ENCODE measurements at places on chromosomes 6 and 20.
A peak's percentile ranks its signal among the peaks of the same experiment; 100 is the strongest.

DNA sequence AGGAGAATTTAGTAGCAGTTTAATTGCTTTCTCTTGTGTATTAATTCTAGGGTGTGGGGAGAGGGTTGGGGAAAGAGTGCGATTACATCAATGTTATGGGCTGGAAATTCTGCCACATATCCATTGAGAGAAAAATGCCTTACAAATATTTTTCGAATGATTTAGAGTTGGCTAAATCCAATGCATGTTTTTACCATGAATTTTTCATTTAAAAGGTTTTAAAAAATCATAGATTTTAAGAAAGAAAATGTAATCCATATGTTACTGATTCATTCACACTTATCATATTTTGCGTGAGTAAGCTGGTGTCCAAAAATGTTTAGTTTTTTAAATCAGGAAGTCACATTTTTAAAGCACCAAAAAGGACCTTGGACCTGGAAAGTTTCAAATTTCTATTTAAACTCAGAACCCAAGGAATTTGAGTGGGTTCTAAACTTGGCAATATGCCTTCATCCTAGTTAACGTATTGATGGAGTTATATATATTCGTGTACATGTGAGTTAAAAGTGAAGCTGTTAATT, 627.4 kb upstream of the CITED2 start:
- no peak for DNase-seq

DNA sequence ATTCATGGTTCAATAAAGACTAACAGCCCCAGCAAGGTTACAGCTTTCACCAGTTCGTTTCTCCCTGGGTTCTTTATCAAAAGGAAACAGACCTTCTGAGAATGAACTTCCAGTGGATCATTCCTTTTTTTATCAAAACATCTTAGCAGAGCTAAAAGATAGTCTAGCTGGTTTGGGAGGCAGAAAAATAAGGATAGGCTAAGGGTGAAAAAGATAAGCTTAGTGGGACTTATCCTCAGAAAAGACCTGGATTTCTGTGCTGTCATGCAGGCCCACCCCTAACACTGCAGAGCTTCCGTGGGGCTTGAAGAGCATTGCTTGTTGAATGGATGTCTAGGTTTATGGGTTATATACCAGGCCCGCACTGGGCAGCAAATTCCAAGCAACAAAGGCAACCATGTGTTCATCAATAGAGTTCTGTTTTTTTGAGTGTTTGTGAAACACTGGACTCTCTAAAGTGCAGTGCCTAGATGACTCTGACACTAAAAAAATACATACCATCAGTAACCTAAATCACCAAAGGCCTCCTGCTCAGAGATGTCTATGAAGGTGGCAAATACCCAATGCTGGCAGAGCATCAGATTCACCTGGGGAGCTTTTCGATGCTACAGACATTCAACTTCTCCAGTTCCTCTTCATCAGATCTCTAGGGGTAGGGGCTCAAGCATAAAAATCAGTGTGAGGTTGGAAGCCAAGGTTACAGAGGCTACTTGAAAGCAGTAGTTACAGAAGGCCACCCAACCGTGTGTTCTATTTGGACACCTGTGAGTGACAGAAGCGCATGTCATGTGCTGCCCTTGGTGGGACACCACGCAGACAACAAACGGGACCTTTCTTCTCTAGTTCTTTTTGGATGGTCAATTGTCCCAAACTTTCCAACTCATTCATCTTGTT, 53.0 kb downstream of the TNFAIP3 start:
- DNase-seq: no peak

DNA sequence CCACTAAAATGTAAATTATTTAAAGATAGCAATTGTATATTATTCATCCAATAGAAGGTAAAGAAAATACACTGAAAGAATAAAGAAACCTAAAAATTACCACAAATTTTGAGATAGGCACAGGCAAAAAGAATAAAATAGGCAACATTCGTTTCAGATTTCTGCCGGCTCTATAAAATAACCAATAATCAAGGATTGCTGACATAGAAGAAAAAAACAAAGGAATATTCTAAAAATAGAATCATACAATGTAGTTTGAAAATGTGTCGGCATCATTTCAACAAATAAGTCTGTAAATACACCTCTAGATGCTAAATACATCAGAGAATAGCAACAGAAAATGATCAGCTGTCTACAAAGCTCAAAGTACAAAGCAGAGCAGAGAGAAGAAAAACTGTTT, 973.3 kb downstream of the EPHA7 start:
- DNase-seq: no peak

DNA sequence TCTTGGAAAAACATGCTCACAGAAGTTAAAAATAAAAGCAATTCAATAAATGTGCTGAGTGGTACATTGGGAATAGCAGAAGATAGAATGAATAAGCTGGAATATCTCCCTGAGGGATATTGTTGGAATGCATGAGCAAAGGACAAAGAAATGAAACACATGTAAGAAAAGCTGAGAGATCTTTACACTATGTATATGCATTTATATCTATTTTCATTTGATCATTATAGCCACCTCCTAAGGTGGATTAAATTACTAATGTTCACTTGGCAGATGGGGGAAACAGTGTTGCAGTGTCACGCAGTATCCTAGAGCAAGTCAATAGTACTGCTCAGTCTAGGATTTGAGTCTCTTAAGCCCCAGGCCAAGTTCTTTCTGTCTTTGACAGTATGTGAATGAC, 542.0 kb upstream of the MARCKS start:
- no peak for DNase-seq

DNA sequence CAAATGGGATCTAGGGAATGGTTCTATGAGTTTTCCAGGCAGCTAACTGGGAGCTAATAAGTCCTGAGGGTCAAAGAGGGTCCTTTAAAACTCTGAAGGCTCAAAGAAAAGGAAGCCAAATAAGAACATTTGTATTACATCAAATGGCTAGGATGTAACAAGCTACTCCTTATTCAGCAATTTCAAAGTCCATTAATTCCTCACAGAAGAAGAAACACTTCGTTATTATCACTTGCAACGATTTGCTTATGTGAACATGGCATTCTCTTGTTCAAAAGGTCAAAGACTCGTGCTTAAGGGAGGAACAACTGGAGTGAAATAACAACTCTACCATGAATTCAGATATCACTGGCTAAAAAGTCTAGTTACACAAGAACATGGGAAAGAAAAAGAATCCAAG, 70.8 kb upstream of the FBXO30 start:
- DNase-seq: no peak

DNA sequence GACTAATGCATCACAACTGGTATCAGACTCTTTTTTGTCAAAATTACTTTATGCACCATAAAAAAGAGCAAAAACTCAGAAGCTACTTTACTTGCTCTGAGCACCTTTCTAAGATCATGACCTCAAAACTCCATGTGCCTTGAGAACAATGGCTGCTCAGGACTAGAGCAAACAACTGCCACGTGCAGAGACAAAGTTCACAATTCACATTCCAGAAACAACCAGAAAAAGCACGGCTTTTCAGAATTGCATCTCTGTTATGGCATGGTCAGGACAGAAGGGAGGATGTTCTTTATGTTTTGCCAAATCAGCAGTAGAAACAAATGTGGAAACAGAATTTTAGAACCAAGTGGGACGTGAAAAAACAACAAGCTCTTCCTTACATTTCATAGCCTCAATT, 70.5 kb downstream of the CNKSR3 start:
- no peak for DNase-seq

DNA sequence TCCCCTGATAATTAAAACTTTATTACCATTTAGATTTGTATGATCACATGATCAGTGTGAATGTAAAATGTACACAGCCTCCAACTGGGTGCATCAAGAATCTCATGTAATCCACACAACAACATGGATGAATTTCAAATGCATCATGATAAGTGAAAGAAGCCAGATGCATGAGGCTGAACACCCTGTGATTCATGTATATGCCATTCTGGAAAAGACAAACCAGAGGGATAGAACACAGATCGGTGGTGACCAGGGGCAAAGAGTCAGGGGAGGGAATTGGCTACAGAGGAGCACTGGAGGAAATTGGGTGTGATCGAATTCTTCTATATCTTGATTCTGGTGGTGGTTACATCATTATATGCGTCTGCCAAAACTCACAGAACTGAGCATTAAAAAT, 170.7 kb upstream of the SLC24A3 start:
- no peak for DNase-seq

GRCh38 chr20:62734881-62735280, 26.2 kb downstream of the NTSR1 start:
- no peak for DNase-seq

DNA sequence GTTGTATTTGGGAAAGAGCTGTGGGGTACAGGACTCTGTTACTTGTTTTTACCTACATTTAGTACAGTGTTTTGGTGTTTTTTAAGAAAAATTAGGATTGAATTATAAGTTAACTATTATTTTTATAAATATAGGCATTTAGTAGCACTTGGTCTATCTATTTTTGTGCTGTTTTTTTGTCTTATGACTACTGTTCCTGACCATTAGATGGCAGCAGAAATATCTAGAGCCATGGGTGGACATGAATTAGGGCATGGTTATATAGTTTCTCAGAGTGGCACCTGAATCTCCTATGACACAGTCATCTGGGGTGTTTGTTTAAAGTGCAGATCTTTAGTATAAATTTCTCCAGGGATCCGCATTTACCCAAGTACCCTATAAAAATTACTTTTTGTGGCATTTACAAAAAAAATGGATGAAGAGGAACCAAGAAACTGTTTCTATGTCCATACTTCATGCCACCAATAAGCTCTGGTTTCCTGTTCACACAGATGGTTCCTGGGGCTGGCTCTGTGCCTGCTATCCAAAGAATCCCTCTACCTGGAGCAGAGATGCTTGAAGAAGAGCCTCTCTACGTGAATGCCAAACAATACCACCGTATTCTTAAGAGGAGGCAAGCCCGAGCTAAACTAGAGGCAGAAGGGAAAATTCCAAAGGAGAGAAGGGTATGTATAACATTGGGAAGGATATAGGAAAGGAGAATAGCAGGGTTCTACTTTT, 19.8 kb downstream of the NFYA start:
- DNase-seq: peak; percentile 25

- DNase-seq: no peak
Measured at GRCh38 chr6:149867876-149868640, 3.9 kb upstream of the LRP11 start.

- DNase-seq: no peak
Measured at GRCh38 chr20:45405571-45406259, 2.4 kb upstream of the DBNDD2 start.

DNA sequence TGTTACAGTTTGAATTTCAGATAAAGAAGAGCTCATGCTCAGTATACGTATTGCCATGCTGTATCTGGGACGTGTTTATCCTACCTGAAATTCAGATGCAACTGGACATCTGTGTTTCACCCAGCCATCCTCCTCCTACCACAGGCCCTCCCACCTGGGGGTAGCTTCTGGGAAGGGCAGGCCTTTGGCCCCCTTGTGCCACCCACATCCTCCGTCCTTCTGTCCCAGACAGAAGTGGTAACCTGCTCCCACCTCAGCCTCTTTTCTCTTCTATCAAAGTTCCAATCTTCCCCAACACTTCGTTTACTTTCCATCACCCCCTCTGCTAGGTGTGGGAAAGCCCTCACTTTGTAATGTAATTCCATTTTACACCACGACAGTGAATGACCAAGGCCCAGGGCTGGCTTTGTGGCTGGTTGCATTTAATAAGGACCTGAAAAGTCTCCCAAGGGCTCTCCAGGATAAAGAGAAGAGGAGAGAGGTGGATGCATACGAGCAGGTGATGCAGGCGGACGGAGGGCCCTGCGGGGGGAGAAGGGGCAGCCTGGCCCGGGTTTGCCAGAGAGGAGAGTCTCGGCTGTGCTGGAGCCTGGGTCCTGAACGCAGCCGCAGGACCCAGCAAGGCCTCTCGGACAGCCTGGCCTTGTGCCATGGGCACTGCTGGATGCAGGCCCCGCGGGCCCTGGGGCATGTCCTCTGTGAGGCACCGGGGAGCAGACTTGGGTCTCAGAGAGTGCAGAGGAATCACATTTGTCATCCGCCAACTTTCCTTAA, 98.4 kb downstream of the PSMB1 start:
- no peak for DNase-seq

GRCh38 chr6:101478891-101479290, 85.4 kb downstream of the GRIK2 start:
- no peak for DNase-seq

GRCh38 chr6:43120944-43121913, 45.1 kb downstream of the PTK7 start:
- DNase-seq: peak; percentile 88

DNA sequence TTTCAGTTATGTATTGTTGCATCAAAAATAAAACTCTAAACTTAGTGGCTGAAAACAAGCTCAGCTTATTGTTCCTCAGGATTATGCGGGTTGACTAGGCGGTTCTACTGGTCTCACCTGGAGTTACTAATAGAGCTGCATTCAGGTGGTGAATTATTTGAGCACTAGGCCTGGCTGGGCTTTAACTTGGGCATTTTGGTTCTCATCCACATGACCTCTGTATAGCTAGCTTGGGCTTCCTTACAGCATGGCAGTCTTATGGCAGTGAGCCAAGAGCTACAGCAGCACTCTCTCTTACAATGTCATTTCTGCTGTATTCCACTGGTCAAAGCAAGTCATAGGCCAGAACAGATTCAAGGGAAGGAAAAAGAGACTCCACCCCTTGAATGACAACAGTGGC, 1.6 kb downstream of the PGBD1 start:
- DNase-seq: no peak

- DNase-seq: peak; percentile 7
Measured at GRCh38 chr6:143449714-143450452, 612 bp downstream of the ADAT2 start.

DNA sequence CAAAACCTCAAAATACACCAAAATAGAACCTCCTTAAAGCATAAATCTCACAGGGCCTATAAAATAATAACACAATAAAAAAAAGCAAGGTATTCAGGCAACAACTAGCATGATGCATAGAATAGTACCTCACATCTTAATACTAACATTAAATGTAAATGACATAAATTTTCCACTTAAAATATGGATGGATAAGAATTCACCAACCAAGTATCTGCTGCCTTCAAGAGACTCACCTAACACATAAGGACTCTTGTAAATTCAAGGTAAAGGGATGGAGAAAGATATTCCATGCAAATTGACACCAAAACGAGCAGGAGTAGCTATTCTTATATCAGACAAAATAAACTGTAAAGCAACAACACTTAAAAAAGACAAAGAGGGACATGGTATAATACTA, 52.2 kb downstream of the PERP start:
- DNase-seq: no peak

- DNase-seq: no peak
Measured at GRCh38 chr6:148492654-148493290, 150.1 kb downstream of the SASH1 start.

DNA sequence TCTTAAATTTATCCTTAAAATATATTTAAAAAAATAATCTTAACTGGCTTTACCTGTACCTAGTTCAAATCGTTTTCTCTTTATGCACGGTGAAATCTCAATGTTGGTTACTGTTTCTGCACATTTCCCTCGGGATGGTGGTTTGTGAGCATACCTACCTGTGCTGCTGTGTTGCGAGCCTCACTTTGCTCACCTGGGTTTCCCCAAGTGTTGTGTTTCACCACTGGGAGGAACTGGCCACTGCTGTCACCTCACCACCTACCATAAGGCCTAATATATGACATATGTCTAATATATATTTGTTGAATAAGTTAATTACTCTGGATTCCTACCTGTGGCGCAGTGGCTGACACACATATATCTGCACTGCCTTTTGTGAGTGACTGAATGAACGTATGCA, 493.5 kb upstream of the FLRT3 start:
- no peak for DNase-seq

GRCh38 chr6:18585032-18585573, 198.0 kb downstream of the RNF144B start:
- no peak for DNase-seq

All from trophoblast cell (in vitro differentiated cells and primary cell).